ENCODE measurements at places on chromosomes 2 and 18.

DNA sequence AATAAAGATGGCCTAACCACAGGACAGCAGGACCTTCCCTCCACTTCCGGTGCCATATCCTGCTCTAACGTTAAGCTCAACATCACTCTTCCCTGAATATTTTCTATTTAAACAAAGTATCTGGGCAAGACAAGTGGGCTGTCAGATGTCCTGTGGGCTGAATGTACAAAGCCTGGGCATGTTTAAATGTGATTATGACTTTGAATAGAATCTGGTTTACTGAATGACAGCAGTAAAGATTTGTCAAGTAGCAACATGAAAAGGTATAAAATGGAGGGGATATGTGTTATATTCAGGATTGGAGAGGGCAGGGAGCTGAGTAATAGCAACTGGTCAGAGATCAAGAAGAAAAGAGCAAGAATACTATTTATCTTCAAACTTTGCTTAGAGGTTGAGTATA lies 540.9 kb downstream of the NRXN1 start:
- DNase-seq = no peak

- no peak for DNase-seq
Measured at GRCh38 chr2:237895544-237896506, 36.4 kb downstream of the RAMP1 start.

- no peak for DNase-seq
Measured at GRCh38 chr2:7018282-7018701, 101.1 kb downstream of the RNF144A start.

DNA sequence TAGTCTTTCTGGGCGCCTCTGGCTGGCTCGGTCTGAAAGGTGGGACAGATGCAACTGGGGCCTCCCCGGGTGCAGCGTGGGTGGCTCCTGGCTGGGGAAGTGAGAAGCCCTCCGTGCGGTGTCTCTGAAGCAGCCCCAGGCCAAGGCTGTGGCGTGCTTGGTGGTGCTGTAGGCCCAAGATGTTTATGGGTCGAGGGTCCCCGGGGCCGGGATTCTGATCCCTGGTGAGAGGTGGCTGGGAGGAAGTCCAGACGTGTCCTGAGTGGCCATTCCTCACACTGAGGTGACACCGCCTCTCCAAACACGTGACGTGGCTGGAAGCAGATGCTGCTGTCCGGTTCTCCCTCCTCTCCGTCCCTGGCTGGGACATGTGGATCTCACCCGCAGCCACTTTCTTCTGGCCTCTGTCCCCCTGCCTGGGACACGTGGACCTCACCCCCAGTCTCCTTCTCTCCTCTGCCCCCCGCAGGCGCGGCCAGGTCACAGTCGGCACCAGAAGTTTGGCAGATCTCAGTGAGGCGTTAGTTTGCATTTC lies 12.6 kb downstream of the RTP5 start:
- DNase-seq = no peak

DNA sequence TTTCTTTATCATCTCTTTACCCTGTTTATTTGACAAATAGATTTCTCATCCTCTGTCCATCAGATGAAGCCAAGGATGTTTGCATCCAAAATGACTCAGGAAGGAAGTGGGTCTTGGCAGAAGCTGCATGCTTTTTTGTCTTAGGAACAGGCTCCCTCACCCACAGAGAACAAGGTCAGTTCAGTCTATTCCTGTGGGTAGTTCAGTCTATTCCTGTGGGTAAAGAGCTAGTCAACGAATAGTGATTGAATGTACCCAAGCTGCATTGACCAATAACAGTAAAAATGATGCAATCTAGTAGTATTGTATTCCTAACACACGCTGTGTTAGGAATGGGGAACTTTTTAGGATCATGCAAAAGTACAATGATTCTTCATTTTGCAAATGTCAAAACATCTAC lies 290.8 kb upstream of the TANK start:
- DNase-seq = peak; percentile 28

GRCh38 chr2:235055891-235056516 lies 104.2 kb downstream of the SH3BP4 start:
- DNase-seq = peak; percentile 56

DNA sequence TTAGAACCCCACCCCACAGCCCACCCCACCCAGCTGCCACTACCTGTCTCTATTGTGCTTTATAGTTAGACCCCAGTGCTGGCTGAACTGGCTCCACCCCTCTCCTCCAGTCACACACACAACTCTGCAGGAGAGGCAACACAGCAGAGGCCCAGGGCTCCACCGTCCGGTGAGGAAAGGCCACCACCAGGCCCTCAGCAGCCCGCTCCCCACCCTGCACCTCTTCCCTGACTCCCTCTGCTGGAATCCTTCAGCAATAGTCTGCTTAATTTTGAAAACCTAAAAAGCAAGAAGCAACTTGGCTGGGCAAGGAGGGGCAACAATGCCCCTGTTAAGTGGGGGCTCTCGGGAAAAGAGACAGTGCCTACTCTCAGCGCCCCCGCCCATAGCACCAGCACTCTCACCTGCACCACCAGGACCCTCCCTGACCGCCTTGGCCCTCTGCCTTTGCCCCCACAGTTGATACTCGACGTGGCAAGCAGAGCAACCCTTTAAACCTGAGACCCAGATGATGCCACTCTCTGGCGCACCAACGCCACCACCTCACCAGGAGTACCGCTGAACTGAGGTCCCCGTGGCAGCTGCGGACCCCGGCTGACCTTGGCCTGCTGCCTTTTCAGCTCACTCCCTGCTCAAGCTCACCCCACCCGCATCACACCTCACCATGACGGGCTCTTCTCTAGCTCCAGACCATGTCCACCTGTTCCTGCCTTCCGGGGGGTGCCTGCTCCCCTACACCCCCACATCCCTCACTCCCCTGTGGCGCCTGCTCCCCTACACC lies 45.7 kb downstream of the NDUFA10 start:
- no peak for DNase-seq

GRCh38 chr2:199612509-199613130 lies 154.9 kb upstream of the SATB2 start:
- no peak for DNase-seq

- no peak for DNase-seq
Measured at GRCh38 chr2:230520875-230521155, 104.8 kb downstream of the SP100 start.

- DNase-seq = no peak
Measured at GRCh38 chr2:233476651-233477547, 89.7 kb downstream of the USP40 start.

DNA sequence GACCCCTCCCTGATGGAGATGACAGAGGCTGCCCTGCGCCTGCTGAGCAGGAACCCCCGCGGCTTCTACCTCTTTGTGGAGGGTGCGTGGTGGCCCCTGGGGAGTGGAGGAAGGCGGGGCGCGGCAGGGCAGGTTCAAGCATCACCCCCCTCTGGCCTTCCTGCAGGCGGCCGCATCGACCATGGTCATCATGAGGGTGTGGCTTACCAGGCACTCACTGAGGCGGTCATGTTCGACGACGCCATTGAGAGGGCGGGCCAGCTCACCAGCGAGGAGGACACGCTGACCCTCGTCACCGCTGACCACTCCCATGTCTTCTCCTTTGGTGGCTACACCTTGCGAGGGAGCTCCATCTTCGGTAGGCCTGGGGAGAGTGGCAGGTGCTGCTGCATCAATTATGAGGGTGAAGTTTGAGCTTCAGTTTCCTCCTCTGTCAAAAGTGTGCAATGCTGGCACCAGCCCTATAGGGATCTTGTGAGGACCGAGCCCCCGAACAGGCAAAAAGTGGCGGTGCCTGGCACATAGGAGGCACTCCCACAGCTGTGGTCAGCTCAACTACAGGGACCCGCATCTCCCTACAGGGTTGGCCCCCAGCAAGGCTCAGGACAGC lies 2.2 kb downstream of the ALPI start:
- no peak for DNase-seq

DNA sequence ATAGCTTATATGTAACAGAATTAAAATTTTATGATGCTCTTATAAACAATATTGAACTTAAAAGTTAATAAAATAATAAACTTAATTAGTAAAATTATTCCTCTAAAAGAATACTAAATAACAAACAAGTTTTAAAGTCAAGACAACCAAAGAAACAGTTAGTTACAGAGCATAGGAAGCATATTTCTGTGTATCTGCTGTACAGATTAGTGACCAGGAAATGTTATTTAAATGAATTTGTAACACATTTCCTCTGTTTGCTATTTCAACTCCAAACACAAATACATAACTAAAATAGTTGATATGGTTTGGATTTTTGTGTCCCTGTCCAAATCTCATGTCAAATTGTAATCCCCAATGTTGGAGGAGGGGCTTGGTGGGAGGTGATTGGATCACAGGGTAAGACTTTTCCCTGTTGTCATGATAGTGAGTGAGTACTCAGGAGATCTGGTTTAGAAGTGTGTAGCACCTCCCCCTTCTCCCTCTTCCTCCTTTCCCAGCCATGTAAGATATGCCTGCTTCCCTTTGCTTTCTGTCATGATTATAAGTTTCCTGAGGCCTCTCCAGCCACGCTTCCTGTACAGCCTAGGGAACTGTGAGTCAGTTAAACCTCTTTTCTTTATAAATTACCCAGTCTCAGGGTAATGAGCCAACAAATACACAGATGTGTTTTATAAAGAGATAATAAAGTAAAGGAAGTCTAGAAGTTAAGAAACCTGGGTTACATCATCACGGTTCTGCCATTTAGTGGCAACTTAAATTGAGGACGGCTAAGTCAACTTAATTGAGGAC lies 51.8 kb downstream of the ROCK2 start:
- DNase-seq = no peak

- DNase-seq = no peak
Measured at GRCh38 chr18:78562531-78562961, 417.1 kb upstream of the SALL3 start.

GRCh38 chr2:152432206-152432653 lies 97.3 kb downstream of the FMNL2 start:
- DNase-seq = no peak

DNA sequence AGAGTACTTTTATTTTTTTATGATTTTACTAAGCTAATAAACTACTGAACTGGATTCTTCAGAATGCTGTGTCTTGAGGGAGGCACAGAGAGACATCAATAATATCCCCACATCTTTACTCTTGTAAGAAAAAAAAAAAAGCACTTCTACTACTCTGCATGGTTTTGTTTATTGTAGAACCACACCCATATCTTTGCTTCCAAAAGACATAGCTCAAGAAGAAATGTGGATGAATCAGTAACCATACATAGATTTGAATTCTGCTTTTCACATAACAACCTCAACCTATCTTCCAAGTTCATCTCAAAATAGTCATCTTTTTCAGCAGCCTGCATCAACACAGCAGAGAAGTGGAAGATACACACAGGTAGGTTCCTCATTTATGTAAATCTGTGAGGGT lies 12.2 kb upstream of the COL5A2 start:
- no peak for DNase-seq

GRCh38 chr2:174184915-174185314 lies 63.4 kb downstream of the OLA1 start:
- no peak for DNase-seq

GRCh38 chr18:31176531-31176930 lies 13.9 kb upstream of the DSC1 start:
- peak; percentile 3 for DNase-seq

GRCh38 chr2:204544961-204545860 lies at the start of gene PARD3B:
Gene PARD3B (plus strand): TSS chr2:204545475. CDS start chr2:204546000, 525 bp downstream.
- DNase-seq = peak; percentile 34

GRCh38 chr2:215361211-215361875 lies 49.5 kb downstream of the ATIC start:
- DNase-seq = no peak

GRCh38 chr2:235564066-235564465 lies 70.2 kb downstream of the AGAP1 start:
- no peak for DNase-seq

DNA sequence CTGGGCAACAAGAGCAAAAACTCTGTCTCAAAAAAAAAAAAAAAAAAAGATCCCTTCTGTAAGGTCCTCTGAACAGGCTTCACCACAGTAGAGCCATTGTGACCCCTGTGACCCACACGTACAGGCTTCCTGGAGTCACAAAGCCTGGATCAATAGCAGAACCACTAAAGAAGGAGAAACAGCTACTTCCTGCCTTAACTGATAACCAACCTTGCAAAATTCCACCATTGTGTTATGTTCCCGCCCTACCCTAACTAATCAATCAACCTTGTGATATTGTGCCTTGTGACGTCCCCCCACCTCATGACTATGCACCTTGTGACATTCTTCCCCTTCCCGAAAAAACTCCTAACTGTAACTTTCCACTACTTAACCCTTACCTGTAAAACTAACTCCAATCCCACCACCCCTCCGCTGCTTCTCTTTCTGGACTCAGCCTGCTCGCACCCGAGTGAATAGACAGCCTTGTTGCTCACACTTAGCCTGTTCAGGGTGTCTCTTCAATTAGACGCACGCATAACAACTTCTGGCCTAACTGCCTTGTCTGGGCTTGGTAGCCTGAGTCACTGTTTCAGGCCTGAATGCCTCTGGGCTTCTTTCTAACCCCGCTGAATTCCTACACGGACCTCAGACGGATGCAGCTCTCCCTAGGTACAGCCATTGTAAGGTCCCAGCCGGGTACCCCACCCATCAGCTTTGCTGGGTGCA lies 13.9 kb downstream of the SCYGR8 start:
- DNase-seq = no peak

DNA sequence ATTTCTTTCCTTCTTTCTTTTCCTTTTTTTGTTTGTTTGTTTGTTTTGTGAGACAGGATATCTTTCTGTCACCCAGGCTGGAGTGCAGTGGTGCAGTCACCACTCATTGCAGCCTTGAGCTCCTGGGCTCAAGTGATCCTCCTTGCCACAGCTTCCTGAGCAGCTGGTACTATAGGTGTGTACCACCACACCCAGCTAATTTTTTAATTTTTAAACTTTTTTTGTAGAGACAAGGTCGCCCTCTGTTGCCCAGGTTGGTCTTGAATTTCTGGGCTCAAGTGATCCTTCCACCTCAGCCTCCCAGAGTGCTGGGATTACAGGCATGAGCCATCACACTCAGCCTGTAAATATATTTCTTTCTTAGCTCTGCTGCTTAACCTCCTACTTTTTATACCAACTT lies 83.4 kb upstream of the CYP20A1 start:
- DNase-seq = no peak

- DNase-seq = no peak
Measured at GRCh38 chr2:144083211-144083610, 436.7 kb downstream of the ZEB2 start.

All from COLO829 (cell line).